Kasumi-1 (cell line): ENCODE measurements at places on chromosomes 1 and 21.

DNA sequence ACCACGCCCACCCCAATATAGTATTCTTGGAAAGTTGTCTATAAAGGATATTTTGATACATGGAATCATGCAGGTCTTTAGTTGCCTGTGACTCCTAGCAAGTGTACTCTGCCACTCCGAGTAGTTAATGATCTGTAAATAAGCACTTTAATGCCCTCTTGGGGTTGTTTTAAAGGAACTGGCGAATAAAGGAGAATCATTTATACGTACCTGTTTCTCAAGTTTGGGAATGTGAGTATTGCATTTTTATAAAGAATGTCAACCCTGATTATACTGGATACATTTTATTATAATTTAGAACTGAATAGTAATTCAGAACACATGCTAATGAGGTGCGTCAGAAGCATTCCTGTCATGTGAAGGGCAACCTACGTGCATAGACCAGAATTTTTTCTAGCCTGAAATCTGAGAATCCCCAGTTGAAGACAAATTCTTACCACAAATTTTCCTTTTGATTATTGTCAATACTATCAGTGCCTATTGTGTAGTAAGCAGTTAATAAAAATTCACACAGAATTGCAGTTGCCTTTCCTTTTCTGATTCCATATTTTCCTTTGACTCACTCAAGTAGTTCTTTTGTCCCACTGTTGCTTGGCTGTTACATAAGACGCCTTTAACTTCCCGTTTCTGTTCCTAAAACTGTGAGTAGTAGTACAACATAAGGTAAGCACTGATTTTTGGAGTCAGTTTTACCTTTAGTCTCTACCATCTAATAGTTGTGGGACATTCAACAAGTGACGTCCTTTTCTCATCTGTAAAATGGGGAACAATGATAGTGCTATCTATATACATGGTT is 5.1 kb downstream of the AHCYL1 start:
- peak; percentile 29 for DNase-seq

DNA sequence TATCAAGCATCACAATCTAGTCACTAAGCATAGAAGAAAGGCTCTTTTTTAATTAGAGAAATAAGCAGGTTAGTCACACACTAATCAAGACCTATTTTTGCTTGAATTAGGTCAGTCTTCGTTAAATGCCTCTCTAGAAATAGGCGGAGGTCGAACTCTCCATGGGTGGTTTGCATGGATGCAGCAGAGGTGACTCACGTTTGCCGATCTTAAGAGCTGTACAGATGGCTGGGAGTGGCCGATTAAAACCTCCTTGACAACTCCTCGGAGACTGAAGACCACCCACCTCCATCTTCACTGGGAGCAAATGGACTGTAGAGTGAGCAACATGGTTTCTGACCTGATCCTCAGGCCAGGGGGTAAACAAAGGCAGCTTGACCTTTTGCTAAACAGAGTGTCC is 249.3 kb downstream of the ZNF648 start:
- DNase-seq = no peak

DNA sequence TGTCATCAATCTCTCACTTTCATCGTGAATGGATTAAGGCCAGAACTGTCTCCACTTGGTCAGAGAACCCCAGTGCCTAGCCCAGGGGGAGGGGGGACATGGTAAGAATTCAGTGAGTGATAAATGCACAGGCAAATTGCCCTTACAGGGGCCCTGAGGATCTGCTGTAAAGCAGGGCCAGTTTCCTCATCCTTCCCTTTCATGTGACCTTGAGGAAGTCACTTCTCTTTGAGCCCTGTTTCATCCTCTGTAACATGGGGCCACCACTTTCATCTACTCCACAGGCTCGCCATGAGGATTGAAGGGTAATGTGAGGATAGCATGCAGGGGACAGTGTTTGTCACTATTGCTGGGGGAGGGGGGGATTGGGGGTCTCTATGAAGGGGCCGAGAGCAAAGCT is 28.1 kb upstream of the C1QA start:
- DNase-seq = no peak

- DNase-seq = peak; percentile 73
Observed at GRCh38 chr1:149885339-149886120, 13.8 kb upstream of the BOLA1 start.

DNA sequence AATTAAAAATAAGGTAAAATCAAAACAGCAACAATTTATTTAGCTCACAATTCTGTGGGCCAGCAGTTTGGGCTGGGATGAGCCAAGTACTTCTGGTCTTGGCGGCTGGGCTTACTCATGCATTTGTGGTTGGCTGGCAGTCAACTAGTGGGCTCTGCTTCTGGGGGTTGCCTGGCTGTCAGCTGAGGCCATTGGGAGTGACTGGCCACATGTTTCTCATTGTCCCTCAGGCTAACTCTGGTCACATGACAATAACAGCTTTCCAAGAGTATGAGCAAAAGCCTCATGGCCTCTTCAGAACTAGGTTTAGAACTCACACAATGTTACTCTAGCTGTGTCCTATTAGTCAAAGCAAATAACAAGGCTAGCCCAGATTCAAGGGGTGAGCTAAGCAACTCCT is 15.6 kb upstream of the CHIA start:
- no peak for DNase-seq
